ENCODE measurements at places on chromosomes 12 and 14. TPM values are rescaled to one million over a fixed set of nuclear protein-coding genes. Genes with fewer than 3 reads are reported as not detected.

The SYNJ2BP gene
- total RNA-seq = 3.6 TPM

DNA sequence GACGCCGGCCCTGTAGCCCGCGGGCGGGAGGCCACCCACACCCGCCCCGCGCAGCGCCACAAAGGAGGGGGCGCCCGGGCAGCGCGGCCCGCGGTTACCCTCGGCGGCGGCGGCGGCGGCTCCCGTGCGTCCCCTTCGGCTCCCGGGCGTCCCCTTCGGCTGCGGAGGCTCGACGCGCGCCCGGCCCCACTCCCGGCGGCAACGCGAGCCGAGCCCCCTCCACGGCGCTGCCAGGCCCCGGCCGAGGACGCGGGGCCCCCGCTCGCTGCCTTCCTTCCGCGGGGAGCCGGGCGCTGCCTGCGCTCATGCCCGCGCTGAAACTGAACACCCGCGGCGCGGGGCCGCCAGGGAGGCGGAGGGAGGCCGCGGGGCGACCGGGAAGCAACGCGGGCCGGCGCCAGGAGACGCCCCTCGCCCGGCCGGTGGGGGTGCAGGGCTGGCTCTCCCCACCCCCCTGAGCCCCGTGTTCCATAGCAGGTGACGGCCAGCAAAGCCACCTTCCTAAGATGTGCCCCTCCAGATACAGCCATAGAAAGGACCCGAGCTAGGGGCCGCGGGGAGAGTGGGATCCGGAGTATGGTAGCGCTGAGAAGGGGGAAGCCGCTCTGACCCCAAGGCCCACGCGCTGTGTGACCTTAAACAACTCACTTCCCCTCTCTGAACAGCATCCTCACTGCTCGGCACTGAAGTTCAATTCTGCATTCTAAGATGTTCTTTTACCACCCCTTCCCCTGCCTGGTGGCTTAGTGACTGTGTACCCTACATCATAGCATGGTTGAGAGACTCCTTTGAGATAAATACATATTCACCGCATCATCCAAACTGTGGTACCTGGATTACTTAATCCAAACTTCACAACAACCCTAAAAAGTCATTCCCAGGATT is 42.8 kb downstream of the KDM2B start:
- DNase-seq = no peak
- no peaks in the 10 kb centered on the region for H3K27me3 ChIP-seq
- H3K36me3 ChIP-seq = peaks cover 5% of the 10 kb centered on the region
- peaks cover 59% of the 10 kb centered on the region for H3K4me1 ChIP-seq

The OAS1 gene
- total RNA-seq = 292 TPM

DNA sequence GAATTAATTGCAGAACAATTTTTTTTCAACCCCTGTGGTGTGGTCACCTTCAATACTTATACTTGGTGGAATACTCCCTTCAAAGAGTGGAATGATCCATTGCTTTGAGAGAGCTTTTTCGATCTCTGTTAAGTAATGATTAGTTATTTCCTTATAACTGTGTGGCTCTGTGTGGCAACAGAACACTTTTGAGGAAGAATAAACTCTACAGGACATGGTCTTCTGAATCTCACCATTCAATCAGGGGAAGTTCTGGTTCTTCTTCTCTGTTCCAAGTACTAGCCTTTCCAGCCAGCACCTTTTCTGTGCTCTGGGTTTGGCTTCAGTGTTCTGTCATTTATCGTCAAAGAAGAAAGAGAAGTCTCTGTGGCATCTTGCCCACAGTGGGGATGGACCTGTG is 369.2 kb downstream of the ZFP36L1 start:
- no peak for DNase-seq
- H3K27me3 ChIP-seq = no peaks in the 10 kb centered on the region
- no peak overlapping the region for H3K4me3 ChIP-seq

DNA sequence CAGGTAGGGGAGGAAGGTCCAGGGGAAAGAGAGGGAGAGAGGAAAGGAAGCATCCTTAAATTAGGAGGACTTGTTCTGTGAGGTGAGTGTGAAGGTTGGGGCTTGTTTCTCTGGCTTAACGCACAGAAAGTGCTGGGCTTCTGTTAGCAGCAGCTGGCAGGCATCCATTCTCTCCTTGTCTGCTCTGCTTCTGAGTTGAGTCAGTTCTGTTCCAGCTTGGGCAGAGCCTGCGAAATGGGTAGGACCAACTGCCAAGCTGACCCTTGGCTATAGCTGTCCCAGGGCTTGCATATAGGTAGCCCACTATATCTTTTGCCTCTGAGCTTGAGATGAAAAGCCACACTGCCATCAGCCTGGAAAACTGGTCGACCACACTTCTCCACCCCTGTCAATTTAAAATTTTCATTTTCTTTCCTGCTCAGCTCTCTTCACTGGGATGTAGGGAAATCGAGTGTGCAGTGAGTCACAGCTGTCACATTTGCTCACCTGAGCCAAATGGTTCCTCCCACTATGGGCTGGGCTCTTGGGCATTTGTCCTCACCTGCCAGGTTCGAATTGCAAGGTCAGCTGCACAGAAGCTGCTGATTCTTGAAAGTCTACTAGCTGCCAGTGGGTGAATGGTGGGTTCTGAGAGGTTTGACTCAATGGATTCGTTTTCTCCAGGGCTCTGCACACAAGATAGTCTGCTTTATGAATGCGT is 256.4 kb upstream of the PWP1 start:
- H3K4me1 ChIP-seq = peaks cover 11% of the 10 kb centered on the region
- no peak overlapping the region for H3K4me3 ChIP-seq
- no peak overlapping the region for H3K27ac ChIP-seq

GRCh38 chr12:103848143-103848542 is 7.1 kb upstream of the NT5DC3 start:
- H3K4me1 ChIP-seq = peaks cover 3% of the 10 kb centered on the region
- H3K36me3 ChIP-seq = no peaks in the 10 kb centered on the region
- peaks cover 13% of the 10 kb centered on the region for H3K27me3 ChIP-seq
- no peak for DNase-seq
- no peak overlapping the region for H3K27ac ChIP-seq
